HCT116 (cell line): ENCODE measurements at places on chromosomes 4 and X. TPM values are rescaled to one million over a fixed set of nuclear protein-coding genes. Genes with fewer than 3 reads are reported as not detected.

- no peaks in the 10 kb centered on the region for H3K4me1 ChIP-seq
- DNase-seq: no peak
- H3K4me3 ChIP-seq: no peak overlapping the region
- H3K27ac ChIP-seq: no peak overlapping the region
- H3K27me3 ChIP-seq: no peaks in the 10 kb centered on the region
- no peaks in the 10 kb centered on the region for H3K36me3 ChIP-seq
Observed at GRCh38 chrX:11887175-11887574, 129.1 kb downstream of the MSL3 start.

GRCh38 chr4:88969271-88969670, 87.7 kb downstream of the FAM13A start:
- H3K36me3 ChIP-seq: no peaks in the 10 kb centered on the region
- no peak for DNase-seq
- H3K4me3 ChIP-seq: no peak overlapping the region
- H3K27ac ChIP-seq: no peak overlapping the region
- no peaks in the 10 kb centered on the region for H3K27me3 ChIP-seq
- H3K4me1 ChIP-seq: no peaks in the 10 kb centered on the region

Gene PTCHD1
- not detected for total RNA-seq

DNA sequence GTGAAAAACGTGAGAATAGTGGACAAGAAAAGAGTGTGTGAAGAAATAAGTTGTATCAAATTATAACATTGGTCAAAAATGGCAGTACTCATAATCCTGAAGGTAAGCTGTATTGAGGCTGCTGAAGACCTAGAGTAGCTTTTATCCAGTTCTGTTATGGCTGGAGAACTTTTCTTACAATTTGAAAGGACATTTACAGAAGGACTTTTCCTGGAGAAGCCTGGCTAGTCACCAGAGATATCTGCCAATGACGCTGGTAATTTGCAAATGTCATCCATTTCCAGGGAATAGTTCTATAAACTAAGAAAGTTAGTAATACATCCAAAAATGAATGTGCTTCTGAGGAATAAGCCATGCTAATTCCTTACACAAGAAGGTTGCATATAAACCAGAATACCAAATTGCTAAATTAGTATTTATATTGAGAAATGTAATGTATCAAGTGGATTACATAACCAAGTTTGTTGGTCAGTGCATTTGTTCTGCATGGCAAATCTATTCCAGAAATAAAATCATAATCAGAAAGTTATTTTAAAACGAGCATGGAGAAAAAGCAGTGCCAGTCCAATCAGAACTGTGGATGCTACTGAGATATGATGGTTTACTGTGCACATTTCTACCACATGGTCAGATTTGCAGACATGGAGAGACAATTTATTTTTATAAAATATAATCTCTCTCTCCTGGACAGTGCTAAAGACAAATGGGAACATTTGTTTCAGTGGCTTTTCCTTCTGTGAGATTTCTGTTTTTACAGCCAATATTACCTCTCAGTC, 743.7 kb upstream of the HS3ST1 start:
- no peaks in the 10 kb centered on the region for H3K36me3 ChIP-seq
- no peaks in the 10 kb centered on the region for H3K4me1 ChIP-seq
- no peaks in the 10 kb centered on the region for H3K27me3 ChIP-seq
- no peak overlapping the region for H3K27ac ChIP-seq
- DNase-seq: no peak
- no peak overlapping the region for H3K4me3 ChIP-seq

DNA sequence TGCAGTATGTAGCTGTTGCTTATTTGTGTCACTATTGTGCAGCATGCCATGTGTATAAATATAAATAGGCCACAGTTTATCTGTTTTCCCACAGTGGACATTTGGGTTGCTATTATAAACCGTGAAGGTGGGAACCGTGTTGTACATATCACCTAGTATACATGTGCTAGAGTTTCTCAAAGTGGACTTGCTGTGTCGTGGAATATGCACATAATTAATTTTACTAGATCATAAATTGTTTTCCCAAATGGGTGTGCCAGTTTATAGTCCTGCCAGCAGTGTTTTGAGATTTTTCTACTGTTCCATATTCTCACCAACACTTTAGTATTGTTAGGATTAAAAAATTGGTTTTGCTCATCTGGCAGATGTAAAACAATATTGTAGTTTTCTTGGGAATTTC, 38.5 kb downstream of the PRIMPOL start:
- peak overlapping the region; percentile 11; the same call in 1 of the 2 replicates for H3K27ac ChIP-seq
- H3K27me3 ChIP-seq: no peaks in the 10 kb centered on the region
- H3K4me3 ChIP-seq: peak overlapping the region; percentile 26; the same call in 1 of the 2 replicates
- DNase-seq: no peak
- H3K4me1 ChIP-seq: peaks cover 17% of the 10 kb centered on the region

GRCh38 chr4:94038195-94038594, 169.5 kb upstream of the SMARCAD1 start:
- no peaks in the 10 kb centered on the region for H3K27me3 ChIP-seq
- H3K27ac ChIP-seq: no peak overlapping the region
- no peaks in the 10 kb centered on the region for H3K36me3 ChIP-seq
- H3K4me3 ChIP-seq: no peak overlapping the region
- no peak for DNase-seq
- peaks cover 7% of the 10 kb centered on the region for H3K4me1 ChIP-seq

GRCh38 chrX:68889249-68889648, 60.4 kb downstream of the EFNB1 start:
- H3K27ac ChIP-seq: no peak overlapping the region
- no peaks in the 10 kb centered on the region for H3K4me1 ChIP-seq
- H3K4me3 ChIP-seq: no peak overlapping the region
- no peaks in the 10 kb centered on the region for H3K36me3 ChIP-seq
- no peak for DNase-seq

Gene VSIG4
- 0.59 TPM for total RNA-seq

- no peaks in the 10 kb centered on the region for H3K4me1 ChIP-seq
- no peak overlapping the region for H3K4me3 ChIP-seq
- no peak overlapping the region for H3K27ac ChIP-seq
- H3K27me3 ChIP-seq: no peaks in the 10 kb centered on the region
- no peaks in the 10 kb centered on the region for H3K36me3 ChIP-seq
Observed at GRCh38 chr4:167831855-167832254, 260.5 kb upstream of the ANXA10 start.

Gene P2RY4
- total RNA-seq: not detected

- no peak overlapping the region for H3K4me3 ChIP-seq
- peaks cover 19% of the 10 kb centered on the region for H3K36me3 ChIP-seq
- no peaks in the 10 kb centered on the region for H3K27me3 ChIP-seq
- no peak overlapping the region for H3K27ac ChIP-seq
- no peak for DNase-seq
Observed at GRCh38 chr4:177349191-177349590, 39.5 kb downstream of the NEIL3 start.

- H3K36me3 ChIP-seq: no peaks in the 10 kb centered on the region
- peaks cover 7% of the 10 kb centered on the region for H3K4me1 ChIP-seq
- DNase-seq: no peak
- H3K4me3 ChIP-seq: no peak overlapping the region
Observed at GRCh38 chr4:32142075-32142474, 1421.9 kb downstream of the PCDH7 start.

Gene MGAT4D
- not detected for total RNA-seq

- H3K27me3 ChIP-seq: no peaks in the 10 kb centered on the region
- no peak overlapping the region for H3K4me3 ChIP-seq
- no peak for DNase-seq
- no peaks in the 10 kb centered on the region for H3K36me3 ChIP-seq
- H3K4me1 ChIP-seq: no peaks in the 10 kb centered on the region
- no peak overlapping the region for H3K27ac ChIP-seq
Observed at GRCh38 chr4:188266386-188266785, 127.1 kb downstream of the TRIML1 start.

DNA sequence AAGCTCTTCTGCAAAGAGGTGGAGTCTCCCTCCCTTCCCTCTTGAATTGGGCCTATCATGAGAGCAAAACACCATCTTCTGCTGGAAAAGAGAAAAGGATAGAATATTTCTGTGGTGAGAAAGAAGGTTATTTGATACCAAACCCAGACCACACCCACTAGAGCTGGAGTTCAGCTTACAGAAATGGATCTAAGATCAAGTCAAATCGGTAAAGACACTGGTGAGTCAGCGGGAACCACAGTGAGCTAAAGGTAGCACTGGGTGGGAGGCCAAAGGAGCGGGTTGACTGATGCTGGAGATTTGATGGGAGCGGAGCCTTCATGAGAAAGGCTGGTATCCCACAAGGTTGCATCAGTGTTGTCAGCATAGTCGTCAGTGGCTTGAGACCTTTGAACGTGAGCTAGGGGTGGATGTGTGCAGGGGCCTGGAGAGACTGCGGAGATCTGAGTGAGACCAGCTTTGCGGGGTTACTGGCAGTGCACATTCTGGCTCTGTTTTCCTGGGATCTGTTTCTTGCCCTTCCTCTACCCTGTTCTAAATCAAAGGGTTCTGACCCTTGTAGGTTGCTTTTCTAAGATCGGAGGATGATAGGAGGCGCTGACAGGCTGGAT, 106.4 kb upstream of the SCOC start:
- no peaks in the 10 kb centered on the region for H3K36me3 ChIP-seq
- no peak overlapping the region for H3K27ac ChIP-seq
- no peak overlapping the region for H3K4me3 ChIP-seq
- no peaks in the 10 kb centered on the region for H3K27me3 ChIP-seq

DNA sequence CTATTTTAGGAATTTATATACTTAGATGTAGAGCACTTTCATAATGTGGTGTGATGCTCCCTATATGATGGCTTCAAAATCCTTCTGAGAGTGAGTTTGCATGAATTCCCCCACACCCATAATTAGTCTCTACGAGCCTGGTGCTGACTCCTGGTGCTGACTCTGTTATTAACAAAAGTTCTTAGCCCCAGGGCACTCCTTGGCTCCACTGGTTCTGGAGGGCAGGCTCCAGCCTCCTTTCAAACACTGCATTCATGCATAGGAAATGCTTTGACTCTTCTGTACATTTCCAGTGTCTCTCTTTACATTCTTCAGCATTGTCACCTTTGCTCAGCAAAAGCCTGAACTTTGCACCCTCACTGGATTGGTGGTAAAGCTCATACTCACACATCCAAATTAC, 64.0 kb downstream of the LNX1 start:
- H3K27ac ChIP-seq: no peak overlapping the region
- DNase-seq: no peak
- no peaks in the 10 kb centered on the region for H3K4me1 ChIP-seq
- H3K36me3 ChIP-seq: no peaks in the 10 kb centered on the region

Gene GPC3
- 0.98 TPM for total RNA-seq

- DNase-seq: no peak
- H3K36me3 ChIP-seq: no peaks in the 10 kb centered on the region
- H3K27me3 ChIP-seq: no peaks in the 10 kb centered on the region
- no peak overlapping the region for H3K27ac ChIP-seq
Observed at GRCh38 chrX:151393514-151393913, 3.5 kb upstream of the VMA21 start.

DNA sequence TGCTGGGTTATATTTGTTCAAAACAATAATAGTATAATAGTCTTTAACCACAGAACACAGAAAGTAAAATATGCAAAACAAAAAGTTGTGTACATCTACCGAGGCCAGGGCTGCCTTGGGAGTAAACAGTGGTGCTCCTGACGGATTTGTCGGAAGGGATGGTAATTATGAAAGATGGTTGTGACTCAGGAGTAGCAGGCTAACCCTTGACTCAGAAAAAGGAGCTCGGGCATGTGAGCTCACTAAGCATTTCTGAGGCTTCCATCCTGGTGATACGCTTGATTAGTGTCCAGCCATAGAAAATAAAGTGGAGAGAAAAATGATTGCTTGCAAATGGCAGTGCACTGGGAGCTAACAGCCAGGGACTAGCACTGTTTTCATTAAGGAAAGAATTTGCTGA, 53.2 kb upstream of the SPANXB1 start:
- no peaks in the 10 kb centered on the region for H3K36me3 ChIP-seq
- H3K27me3 ChIP-seq: no peaks in the 10 kb centered on the region
- H3K27ac ChIP-seq: no peak overlapping the region
- H3K4me1 ChIP-seq: no peaks in the 10 kb centered on the region
- no peak overlapping the region for H3K4me3 ChIP-seq
- no peak for DNase-seq

DNA sequence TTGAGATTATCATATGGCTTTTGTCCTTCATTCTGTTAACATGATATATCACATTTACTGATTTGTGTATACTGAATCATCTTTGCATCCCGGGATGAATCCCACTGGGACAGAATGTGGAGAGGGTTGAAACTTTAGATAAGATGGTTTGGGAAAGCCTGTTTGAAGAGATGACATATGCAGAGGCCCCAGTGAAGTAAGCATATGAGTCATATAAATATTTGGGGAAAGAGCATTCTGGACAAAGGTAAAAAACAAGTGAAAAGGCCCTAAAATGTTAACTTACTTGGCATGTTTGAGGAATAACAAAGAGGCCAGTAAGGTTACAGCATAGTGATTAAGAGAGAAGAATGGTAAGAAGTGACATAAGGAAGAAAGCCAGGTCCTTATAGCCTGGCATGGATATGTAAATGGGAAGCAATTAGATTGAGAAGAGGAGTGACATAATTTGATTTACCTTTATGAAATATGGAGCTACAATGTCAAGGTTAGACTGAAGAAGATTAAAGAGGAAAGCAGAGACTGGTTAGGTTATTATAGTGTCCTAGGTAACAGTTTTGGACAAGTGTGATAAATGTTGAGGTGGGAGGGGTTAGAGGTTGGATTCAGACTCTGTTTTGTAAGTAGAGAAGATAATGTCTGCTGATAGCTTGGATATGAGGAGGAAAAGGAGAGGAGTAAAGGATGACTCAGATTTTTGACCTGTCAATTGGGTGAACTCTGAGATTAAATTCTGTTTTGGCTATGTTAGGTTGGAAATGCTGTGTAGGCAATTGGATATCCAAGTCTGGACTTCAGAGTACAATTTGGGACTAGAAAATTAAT, 54.6 kb upstream of the DRP2 start:
- H3K36me3 ChIP-seq: no peaks in the 10 kb centered on the region
- no peaks in the 10 kb centered on the region for H3K27me3 ChIP-seq
- H3K27ac ChIP-seq: no peak overlapping the region
- no peaks in the 10 kb centered on the region for H3K4me1 ChIP-seq

- no peaks in the 10 kb centered on the region for H3K36me3 ChIP-seq
- no peak overlapping the region for H3K4me3 ChIP-seq
- DNase-seq: no peak
- H3K27me3 ChIP-seq: no peaks in the 10 kb centered on the region
- H3K4me1 ChIP-seq: no peaks in the 10 kb centered on the region; the same call in 1 of the 2 replicates
Observed at GRCh38 chr4:153212736-153213135, 8.5 kb downstream of the TRIM2 start.

DNA sequence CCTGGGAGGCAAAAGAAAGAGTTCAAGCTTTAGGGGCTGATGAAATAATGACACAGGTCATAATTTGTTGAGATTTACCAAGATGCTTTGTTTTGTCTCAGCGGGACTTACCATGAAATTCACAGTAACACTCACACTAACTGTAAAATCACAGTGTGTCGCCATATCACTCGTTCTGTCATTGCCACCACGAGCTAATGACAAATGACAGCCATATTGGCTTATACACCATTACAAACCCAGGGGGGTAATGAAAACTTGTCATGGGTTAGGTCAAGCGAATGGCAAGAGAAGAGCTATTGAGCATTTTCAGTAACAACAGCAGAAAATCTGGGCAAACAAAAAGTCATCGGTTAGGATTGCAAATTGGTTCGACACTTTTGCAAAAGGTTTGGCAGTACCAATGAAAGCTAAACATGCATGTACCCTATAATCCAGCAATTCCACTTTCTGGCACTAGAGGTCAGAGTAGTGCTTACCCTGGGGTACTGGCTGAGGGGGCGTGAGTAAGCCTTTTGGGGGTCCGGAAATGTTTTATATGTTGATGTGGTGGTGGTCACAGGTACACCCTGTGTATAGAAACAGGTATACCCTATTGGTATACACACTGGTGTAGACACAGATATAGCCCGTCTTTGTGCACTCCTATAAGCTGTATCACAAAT, 83.9 kb upstream of the RAI2 start:
- H3K4me1 ChIP-seq: no peaks in the 10 kb centered on the region
- H3K27me3 ChIP-seq: no peaks in the 10 kb centered on the region
- H3K27ac ChIP-seq: no peak overlapping the region

GRCh38 chr4:163109967-163110366, 56.7 kb downstream of the NAF1 start:
- no peaks in the 10 kb centered on the region for H3K4me1 ChIP-seq
- DNase-seq: no peak
- H3K27ac ChIP-seq: no peak overlapping the region
- no peaks in the 10 kb centered on the region for H3K36me3 ChIP-seq
